DMS53 (cell line): ENCODE measurements at places on chromosomes 4 and X.
A peak's percentile ranks its signal among the peaks of the same experiment; 100 is the strongest.

- DNase-seq: peak; percentile 50
Measured at GRCh38 chr4:136484996-136485395, 1047.3 kb downstream of the PCDH18 start.

- DNase-seq: no peak
Measured at GRCh38 chr4:76651616-76652015, 216.6 kb downstream of the SHROOM3 start.

- DNase-seq: peak; percentile 31
Measured at GRCh38 chr4:108651014-108651791, 804 bp downstream of the OSTC start.

- no peak for DNase-seq
Measured at GRCh38 chr4:47597696-47598095, 112.6 kb downstream of the ATP10D start.

- no peak for DNase-seq
Measured at GRCh38 chrX:139766545-139766983, 58.6 kb upstream of the MCF2 start.

GRCh38 chr4:16579866-16580265, 318.6 kb downstream of the LDB2 start:
- DNase-seq: peak; percentile 33

DNA sequence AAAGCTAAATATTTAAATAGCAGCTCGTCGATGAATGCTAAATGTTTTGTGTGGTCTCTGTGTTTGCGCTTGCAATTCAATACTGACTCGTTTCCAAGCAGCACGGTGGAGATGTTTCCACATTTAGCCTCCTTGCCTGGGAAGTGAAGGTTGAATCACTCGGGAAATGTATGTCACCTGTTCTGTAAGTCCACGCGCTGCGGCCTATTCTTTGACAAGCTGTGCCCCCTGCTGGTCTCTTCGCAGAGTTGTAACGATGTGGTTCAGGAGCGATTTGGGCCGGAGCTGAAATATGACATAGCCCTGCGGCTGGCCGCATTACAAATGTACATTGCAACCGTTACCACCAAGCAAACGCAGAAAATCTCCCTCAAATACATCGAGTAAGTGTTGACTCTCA, 89.6 kb upstream of the PRPS2 start:
- peak; percentile 86 for DNase-seq

GRCh38 chr4:629636-629914, 4.2 kb downstream of the PDE6B start:
- no peak for DNase-seq

- DNase-seq: no peak
Measured at GRCh38 chr4:5143940-5144339, 92.7 kb downstream of the STK32B start.

GRCh38 chr4:130329036-130329435, 1233.1 kb downstream of the C4orf33 start:
- peak; percentile 13 for DNase-seq

DNA sequence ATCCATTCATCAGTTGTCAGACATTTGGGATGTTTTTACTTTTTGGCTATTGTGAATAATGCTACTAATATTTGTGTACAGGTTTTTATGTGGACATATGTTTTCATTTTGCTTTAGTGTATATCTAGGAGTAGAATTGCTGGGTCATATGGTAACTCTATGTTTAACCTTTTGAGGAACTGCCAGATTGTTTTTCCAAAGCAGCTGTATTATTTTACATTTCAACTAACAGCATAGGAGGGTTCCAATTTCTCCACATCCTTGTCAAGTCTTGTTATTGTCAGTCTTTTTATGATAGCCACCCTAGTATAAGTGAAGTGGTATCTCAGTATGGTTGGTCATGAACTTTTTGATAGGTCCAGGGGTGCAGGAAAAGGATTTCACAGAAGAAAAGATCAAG, 114.5 kb upstream of the FAM9C start:
- no peak for DNase-seq

DNA sequence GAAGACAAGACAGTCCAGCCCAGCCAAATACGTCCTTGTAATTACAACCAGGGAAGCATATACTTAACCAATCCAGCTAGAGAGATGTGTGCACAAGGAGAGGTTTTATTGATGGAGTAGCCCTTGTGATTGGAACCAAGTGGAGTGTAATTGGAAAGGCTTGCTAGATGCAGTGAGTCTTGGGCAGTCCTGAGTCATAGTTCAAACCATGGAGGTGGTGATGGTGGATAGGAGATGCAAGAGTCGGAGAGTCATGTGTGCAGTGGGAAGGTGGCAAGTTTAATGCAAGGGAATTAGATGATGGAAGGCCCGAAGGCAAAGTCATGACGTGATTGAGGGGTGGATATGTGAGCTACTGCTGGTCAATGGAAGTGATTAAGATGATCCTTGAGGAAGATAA, 63.7 kb downstream of the PHEX start:
- DNase-seq: no peak

DNA sequence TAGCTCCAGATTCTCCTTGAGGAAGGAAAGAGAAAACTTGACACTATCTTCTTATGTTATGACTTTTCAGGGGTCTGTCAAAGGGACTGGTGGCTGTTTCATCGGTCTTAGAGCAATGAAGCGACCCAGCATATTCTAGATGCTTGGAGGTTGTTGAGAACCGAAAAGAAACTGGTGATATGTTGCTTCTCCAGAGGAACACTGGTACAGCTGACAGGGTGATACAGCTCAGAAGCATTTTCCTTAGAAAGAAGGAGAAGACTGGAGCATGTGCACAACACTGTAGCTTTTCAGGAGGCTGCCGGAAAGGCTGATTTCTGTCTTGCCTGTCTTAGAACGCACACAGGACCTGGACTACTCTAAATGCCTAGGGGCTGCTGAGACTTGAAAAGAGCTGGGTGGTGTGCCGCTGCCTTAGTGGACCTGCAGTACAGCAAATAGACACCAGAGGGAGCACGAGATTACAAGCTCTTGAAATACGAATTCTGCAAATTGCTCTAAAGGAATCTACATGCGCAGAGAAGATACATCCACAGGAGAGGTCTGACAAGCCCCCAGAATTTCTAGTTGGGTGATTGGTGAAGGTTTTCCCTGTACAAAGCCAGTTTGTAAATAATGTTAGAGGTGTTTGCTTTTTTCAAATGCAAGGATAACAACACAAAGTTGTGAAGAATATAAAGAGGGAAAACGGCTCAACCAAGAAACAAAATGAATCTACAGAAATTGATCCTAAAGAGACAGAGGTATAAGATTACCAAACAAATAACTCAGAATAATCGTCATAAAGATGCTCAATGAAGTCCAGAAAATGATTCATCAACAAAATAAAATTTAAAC, 223.1 kb upstream of the DMD start:
- DNase-seq: peak; percentile 67

DNA sequence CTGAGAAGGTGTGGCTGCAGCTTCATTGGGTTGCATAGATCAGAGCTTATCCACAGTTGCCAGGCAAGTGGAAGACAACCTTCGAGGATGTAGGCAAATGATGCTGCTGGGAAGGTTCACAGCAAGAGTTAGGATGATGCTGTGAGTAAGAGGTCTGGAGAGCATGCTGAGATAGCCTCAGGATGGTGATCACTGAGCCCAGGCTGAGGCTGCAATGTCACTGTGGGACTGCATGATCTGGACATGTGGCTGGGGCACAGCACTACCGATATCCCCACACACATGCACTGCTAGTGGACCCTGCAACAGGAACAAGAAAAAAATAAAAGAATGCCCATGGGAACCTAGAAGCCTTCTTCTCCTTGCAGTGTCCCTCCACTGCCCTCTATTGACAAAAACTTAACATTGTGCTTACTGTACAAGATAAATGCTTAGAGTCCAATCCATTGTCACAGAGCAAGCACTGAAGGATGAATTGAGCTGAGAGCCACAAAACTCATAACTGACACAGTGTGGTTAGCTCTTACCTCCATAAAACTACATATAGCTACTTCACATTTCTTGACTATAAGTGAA, 105.6 kb downstream of the CNKSR2 start:
- peak; percentile 84 for DNase-seq

DNA sequence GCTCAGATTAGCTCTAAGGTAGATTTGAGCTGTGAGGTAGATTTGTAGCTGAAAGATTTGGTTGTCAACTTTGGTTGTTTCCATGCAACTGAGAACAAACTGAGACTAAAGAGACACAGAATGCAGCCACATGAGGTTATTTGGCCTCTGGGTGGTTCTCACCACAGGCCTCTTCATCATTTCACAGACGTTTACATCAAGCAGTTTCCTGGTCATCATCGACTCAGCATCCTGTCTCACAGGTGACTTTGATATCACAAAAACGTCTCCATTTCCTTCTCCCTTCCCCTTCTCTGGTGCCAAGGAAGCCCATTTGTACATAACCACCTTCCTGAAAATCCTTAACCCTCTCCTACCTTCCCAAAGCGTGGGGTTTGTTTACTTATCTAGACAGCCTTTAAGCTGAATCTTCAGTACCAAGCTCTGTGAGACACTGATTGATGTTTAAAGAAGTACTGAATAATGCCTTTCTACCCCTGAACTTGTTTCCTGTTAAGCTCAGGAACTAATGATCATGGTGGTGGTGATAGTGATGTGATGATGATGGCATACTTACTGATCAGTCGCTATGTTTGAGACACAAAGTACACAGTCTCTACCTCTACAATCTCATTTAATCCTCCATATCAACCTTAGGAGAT, 81.9 kb downstream of the FAM114A1 start:
- peak; percentile 46 for DNase-seq

- peak; percentile 29 for DNase-seq
Measured at GRCh38 chr4:101010987-101011386, 336.3 kb downstream of the PPP3CA start.

GRCh38 chr4:141569141-141569540, 67.2 kb upstream of the IL15 start:
- no peak for DNase-seq

- no peak for DNase-seq
Measured at GRCh38 chrX:45907786-45908185, 637.4 kb downstream of the ZNF674 start.

DNA sequence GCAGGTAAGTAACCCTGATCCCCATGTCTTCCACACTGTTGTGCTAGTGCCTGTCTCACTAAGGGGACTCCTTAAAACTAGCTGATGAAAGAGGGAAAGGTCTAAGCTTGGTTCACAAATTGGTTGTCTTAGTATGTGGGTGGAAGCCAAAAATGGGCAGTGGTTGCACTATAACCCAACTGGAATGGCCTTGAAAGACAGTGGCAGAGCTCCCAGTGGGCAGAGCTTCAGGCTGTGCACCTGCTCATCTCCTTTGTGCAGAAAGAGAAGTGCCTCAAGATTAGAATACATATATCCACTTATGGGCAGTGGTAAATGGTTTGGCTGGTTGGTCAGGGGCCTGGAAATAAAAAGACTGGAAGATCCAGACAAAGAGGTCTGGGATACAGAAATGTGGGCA, 7.2 kb downstream of the SYN1 start:
- no peak for DNase-seq

DNA sequence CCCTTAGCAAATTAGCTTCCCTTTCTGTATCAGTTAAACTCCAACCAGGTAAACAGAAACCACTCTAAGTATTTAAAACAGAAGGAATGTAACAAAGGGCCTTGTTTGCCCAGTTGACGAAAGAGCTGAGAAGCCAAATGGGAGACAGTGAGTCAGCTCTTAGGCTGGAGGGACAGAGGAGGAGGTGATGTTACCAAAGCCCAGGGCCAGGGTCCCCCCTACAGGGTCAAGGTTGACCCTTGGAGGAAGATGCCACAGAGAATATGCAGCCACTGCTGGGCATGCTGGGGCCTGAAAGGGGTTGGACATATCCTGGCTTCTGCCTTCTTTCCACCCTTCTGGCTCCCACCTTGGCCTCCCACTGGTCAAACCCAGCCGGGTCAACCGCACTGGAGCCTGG, 38.3 kb upstream of the LGI2 start:
- DNase-seq: peak; percentile 94

DNA sequence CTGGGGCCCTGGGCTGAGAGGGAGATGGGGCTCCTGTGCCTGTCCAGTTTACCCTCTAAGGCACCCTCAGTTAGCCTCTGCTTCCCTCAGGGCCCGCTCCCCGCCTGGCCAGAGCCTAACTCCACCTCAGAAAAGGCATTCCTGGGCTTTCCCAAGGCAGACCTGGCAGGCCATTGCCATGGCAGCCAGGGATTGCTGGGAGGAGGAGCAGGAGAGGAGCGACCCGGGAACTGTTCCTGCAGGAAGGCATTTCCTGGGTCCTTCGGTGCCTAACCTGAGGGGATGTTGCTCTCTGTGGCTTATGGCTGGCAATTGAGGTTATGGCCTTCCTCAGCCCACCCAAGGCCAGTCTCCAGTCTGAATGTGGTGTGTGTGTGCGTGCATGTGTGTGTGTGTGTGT, 131.3 kb downstream of the PJA1 start:
- DNase-seq: no peak

DNA sequence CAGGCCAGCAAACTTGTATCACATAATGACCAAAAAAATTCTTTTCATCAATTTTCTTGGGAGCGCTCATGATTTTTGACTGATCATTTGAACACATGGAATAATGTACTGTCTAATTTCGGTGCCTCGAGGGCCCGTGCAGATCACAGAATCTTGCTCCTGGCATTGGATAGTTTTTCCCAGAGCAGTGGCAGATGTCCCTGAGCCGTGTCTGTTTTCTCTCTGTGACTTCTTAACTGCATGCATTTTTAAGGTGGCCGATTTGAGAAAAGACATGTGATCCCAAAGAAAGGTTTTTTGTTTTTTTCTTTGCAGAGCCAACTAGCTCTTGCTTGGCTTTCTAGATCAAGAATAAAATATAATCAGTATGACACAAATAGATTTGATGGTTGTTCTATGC, 19.7 kb downstream of the GPRIN3 start:
- DNase-seq: no peak

GRCh38 chrX:131747173-131747572, 203.3 kb downstream of the OR13H1 start:
- DNase-seq: peak; percentile 87

- DNase-seq: no peak
Measured at GRCh38 chr4:14865804-14866203, 136.5 kb upstream of the CPEB2 start.

GRCh38 chrX:12891171-12891570, 15.2 kb upstream of the TLR8 start:
- no peak for DNase-seq

DNA sequence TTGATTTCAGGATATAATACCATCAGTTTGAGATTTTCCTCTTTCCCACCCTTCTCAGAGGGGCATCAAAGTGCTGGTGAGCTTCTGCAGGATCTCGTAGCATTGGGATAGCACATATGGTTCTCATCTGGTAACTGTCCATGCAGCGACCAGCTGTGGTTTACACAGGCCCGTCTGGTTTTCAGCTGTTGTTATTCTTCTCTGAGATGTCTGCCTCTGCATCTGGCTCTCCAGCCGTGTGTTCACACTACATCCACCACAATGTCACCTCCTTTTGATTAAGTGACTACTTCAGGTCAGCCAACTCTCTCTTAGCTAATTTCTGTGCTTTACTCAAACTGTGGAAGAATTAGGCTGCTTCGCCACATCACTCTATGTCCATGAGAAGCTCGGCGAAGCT, 676.7 kb upstream of the TENM3 start:
- no peak for DNase-seq

- DNase-seq: no peak
Measured at GRCh38 chr4:137378821-137379220, 153.5 kb downstream of the PCDH18 start.

- peak; percentile 91 for DNase-seq
Measured at GRCh38 chr4:88514557-88515511, 8.7 kb downstream of the PYURF start.
